Midbrain (tissue), 1 donor: ENCODE measurements at places on chromosomes 6 and 20.

DNA sequence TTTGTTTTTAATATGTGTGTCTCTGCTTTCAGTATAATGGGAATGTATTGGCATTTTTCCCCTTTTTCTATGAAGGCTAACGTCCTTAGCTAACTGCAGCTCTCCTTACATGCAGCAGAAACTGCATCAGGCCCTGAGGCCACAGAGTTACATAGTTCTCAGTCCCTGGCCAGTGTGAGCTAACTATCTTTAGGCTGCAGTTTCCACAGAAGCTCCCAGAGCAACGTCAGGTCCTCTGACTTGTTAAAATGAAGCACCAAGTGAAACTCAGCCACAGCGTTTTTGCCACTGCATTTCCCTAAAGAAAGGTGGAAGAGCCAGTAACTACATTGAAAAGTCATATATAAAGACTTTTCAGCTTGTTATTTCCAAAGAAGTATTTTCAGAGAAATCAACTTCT lies 244.7 kb downstream of the CBLN4 start:
- no peak for DNase-seq

DNA sequence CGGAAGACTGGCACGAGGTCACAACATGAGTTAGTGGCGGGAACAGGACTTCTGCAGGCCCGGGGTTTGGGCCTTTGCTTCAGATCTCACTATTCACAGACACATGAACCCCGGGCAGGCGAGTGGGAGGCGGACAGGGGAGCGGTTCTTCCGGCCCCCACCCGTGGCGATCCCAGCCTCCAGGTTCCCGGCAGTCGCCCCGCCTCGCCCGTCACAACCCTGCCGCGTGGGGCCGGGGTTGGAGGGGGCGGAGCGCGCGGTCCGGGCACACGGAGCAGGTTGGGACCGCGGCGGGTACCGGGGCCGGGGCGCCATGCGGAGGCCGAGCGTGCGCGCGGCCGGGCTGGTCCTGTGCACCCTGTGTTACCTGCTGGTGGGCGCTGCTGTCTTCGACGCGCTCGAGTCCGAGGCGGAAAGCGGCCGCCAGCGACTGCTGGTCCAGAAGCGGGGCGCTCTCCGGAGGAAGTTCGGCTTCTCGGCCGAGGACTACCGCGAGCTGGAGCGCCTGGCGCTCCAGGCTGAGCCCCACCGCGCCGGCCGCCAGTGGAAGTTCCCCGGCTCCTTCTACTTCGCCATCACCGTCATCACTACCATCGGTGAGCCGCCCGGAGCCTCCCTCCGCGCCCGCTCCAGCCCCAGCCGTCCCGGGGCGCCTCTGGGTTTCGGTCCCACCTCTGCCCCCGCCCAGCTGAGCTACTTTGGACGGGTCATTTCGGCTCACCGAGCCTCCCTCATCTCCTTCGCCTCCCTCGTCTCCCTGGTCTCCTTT lies at the start of gene KCNK15:
Gene KCNK15, plus strand, starts transcription at position 268 of the 769 bp plus-strand sequence. Its CDS starts 46 bp downstream, at position 314.
- DNase-seq = no peak

GRCh38 chr6:12335131-12335527 lies 45.0 kb downstream of the EDN1 start:
- no peak for DNase-seq

DNA sequence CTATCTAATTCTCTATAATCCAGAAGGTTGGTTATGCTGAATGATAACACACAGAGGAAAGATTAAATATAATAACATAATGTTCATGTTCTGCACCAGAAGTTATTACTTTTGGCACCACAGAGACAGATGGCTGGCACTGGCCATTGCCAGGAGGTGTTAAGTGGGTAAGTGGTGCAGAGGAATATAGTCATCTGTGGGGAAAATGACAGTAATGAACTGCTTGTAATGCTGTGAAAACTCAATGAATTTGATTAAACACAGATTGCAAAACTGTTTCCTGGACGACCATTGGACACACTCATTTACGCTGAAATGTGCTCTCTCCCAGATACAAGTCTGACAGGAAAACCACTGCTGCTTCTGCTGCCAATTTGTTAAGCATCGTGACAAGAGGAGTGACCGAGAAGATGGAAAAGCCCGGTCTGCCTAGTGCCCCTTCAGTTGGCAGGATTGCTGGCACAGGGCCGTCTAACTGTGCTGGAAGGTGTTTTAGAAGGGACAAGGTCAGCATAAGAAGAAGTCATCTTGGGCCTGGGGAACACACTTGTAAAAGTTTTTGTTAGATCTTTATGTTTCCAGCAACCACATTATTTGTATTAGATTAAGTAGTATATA lies 567.4 kb downstream of the CBLN4 start:
- no peak for DNase-seq

GRCh38 chr6:99822741-99823512 lies 171.1 kb downstream of the MCHR2 start:
- DNase-seq = peak; percentile 30

- no peak for DNase-seq
Observed at GRCh38 chr6:82775981-82776380, 289.7 kb downstream of the UBE3D start.

- no peak for DNase-seq
Observed at GRCh38 chr6:154096316-154096715, 57.3 kb downstream of the OPRM1 start.

GRCh38 chr6:341914-342831 lies 49.4 kb upstream of the IRF4 start:
- DNase-seq = no peak

DNA sequence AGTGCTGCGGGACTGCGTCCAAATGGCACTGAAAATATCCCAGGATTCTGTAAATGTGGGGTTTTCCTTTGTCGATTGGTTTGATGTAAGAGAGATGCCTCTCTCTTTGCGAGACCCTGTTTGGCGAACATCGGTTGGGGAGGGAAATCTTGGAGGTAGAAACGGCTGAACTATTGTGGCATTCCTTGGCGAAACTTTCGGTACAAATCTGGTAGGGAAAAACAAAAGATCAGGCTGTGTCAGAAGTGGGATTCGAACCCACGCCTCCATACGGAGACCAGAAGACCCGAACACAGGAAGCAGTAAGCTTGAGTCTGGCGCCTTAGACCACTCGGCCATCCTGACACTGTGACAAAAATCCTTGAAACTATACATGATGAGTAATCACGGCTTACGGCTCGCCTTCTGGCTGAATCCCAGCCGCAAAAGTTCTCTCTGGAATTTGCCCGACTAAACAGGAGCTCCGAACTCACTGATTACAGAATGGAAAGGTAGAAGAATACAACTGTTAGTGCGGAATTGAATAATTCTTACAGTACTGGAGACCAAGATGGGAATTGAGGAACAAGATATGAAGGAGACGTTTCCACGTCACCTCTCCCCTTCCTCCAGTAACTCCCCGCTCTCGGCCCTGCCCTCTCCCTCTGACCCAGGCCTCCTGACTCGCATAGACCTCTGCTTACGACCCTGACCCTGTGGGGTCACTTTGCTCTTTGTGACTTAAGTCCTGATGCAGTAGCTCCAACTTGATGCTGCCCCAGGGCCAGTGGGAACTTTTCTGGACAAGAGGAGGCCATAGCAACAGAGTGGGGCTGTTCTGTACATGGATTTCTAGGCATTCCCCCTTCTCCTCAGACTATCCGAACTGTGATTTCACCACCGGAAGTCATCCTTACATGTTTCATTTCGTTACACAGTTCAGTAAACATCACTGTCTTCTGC lies 132.8 kb upstream of the ZNF184 start:
- DNase-seq = no peak

GRCh38 chr6:40586369-40587201 lies 579 bp downstream of the LRFN2 start:
- DNase-seq = peak; percentile 53

GRCh38 chr6:138690975-138691594 lies 82.5 kb upstream of the CCDC28A start:
- no peak for DNase-seq

DNA sequence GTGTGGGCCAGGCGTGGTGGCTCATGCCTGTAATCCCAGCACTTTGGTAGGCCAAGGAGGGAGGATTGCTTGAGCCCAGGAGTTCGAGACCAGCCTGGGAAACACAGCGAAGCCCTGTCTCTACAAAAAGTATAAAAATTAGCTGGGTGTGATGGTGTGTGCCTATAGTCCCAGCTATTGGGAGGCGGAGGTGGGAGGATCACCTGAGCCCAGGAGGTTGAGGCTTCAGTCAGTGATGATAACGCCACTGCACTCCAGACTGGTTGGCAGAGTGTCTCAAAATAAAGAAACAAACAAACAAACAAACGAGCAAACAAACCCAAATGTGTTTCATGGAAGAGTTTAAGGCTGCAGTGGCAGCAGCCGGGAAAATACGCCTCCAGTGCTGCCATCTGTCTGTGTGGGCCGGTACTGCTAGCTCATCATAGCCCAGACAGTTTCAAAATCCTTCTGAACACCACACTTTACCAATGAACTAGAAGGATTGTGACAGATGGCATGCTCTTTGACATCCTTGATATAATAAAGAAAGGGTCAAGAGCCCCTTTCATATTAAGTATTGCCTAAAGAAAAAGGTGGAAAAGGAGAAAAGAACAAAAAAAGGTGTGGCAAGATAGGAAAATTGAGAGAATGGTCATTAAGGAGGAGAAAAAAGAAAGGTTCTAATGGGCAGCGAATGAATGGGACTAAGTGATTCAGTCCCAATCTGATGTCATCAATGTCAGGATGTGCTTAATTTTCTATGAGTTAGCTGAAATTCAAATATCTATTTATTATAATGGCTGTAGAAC lies 298.6 kb downstream of the SYNE1 start:
- peak; percentile 63 for DNase-seq

GRCh38 chr6:170139531-170139930 lies 151.3 kb downstream of the DLL1 start:
- DNase-seq = no peak

DNA sequence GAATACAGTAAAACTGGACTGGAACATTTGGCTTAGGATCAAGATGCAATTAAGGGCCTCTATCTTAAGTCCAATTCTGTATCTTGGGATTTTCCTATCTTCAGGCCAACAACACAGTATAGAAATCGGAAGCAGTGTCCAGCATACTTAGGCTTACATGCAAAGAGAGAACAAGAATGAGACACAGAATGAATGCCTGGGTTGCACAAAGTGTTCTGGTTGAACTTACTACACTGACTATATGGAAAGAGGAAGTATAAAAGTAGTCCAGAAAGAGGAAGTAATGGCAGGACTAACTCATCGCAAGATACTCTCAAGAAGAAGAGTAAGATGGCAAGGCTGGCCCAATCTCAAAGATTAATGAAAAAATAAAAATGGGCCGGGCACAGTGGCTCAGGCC lies 87.6 kb downstream of the BTBD9 start:
- DNase-seq = peak; percentile 20

DNA sequence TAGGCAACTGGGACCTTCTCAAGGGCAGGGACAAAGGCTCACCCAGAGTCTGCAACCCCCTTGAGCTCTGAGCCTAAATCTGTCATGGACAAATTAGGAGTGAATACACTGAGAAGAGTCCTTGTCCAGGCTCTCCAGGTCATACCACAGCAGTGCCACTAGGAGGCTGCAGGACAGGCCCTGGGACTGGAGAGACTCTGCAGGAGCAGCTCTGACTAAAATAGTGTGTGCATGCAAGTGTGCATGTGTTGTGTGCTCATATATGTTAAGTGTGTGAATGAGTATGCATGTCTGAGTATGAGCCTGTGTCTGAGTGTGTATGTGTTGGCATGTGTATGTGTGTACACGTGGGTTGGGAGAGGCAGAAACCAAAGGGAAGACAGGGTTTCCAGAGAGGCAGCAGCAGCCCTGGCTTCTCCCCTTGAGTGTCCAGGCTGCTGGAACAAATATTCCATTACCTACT lies 27.1 kb downstream of the MRPL14 start:
- DNase-seq = no peak

DNA sequence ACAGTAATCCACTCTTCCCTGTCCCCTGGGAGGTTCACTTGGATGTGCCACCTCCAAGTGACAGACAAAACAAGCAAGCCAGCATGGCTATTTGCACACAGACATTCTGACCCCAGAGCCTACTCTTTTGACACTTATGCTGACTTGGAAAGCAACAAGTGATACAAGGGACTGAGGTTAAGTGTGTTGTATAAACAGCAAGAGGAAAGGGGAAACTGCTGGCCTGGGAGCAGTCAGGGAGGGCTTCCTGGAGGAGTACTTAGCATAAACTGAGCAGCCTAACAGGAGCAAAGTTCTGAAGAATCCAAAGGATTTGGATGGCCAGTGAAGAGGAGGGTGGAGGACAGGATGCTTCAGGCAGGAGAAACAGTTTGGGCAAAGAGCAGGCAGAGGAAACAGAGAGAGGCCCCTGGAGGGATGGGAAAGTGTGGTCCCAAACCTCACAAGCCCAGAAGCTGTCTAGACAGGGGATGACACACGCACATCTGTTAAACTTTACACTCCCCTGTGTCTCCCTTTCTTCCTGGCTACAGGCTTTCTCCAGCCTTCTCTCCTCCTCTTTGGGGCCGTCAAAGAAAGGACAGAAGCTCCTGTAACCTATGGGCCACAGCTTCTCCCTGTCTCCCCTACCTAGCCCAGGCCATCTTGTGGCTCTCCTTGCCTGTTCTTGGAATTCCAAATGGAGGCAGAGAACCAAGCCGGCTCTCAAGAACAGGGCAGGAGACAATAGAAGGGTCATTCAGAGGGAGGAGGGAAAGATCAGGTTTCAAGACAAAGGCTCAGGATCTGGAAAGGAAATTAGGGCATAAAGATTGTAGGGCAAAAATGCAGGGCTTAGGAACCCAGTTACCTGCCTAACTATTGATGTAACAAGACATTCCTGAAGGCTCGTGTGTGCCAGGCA lies 19.3 kb downstream of the SULF2 start:
- DNase-seq = no peak

- DNase-seq = no peak
Observed at GRCh38 chr6:50270415-50270814, 220.7 kb upstream of the DEFB112 start.

DNA sequence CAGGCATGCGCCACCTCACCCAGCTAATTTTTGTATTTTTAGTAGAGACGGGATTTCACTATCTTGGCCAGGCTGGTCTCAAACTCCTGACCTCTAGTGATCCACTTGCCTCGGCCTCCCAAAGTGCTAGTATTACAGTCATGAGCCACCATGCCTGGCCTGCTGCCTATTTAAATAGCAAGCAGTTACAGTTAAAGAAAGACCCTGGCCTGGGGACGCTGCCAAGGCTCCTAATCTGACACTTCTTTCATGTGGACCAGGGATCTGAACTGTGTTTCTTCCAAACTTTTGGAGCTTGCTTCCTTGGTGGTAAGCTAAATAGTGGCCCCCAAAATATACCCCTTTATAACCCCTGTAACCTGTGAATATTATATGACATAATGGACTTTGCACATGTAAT lies 15.3 kb downstream of the PPARD start:
- DNase-seq = no peak
